ENCODE measurements at places on chromosomes 4 and X.

DNA sequence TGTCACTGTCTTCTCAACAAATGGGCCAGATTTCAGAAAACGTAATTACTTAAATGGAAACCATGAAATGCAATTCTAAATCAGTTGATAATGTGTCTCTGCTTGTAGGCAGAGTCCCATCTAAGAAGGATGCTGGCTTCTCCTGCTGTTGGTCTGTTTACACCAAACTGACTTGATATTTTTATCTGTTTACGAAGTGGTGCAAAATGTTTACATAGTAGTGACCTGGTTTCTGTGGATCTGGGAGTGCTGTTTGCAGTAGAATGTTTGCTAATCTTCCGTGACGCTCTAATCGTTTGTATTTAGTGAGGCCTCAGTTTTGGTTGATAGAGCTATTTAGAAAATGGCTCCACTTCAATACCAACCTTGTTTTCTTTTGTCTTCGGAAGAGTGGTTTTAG is 213.5 kb downstream of the VEGFC start:
- no peak for DNase-seq

GRCh38 chrX:104712515-104712914 is 146.5 kb downstream of the IL1RAPL2 start:
- no peak for DNase-seq

DNA sequence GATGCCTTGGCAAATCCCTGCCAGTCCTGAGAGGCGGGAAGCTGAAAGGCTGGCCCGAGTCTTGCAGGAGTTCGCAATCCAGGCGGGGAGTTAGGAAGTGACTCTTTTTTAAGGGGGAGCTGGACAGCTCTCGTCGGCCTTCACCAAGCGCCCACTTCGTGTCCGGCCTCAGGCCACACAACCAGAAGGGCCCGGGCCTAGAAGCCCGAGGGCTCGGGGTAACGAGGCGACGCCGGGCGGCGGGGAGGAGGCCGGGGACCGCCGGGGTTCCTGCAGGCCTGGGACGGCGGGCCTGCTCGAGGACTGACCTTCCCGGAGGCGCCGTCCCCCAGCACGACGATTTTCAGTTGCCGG is 395 bp downstream of the RAB28 start:
- no peak for DNase-seq

DNA sequence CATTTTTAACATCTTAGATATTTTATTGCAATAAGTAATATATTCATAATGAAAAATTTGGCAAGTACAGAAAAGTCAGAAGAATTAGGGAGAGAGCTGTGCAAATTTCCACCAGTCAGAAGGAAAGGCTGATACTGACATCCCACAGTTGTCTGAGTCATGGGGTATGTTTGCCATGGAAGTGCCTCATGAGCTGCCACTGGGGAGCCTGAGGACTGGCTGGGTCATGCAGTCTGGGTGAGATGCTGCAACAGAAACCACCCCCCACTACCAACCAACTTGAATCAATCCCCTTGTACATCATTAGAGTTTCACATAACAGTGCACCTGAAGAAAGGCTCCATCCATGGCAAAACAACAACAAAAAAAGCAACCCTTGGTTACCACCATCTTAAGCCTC is 45.2 kb upstream of the ENPP6 start:
- no peak for DNase-seq

GRCh38 chrX:626745-627509 is 3.7 kb upstream of the SHOX start:
- no peak for DNase-seq

DNA sequence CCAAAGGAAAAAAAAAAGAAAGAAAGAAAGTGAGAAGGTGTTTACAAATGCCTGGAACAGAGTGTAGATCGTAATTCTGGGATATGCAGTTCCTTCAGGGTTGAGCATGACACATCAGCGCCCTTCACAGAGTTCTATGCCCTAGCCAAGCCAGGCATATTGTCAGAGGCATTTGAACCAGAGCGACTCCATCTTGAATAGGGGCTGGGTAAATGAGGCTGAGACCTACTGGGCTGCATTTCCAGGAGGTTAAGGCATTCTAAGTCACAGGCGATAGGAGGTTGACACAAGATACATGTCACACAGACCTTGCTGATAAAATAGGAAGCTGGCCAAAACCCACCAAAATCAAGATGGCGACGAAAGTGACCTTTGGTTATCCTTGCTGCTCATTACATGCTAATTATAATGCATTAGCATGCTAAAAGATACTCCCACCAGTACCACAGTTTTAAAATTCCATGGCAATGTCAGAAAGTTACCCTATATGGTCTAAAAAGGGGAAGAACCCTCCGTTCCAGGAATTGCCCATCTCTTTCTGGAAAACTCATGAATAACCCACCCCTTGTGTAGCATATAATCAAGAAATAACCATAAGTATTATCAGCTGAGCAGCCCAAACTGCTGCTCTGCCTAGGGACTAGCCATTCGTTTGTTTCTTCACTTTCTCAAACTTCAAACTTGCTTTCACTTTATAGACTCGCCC is 23.5 kb upstream of the LRBA start:
- no peak for DNase-seq

DNA sequence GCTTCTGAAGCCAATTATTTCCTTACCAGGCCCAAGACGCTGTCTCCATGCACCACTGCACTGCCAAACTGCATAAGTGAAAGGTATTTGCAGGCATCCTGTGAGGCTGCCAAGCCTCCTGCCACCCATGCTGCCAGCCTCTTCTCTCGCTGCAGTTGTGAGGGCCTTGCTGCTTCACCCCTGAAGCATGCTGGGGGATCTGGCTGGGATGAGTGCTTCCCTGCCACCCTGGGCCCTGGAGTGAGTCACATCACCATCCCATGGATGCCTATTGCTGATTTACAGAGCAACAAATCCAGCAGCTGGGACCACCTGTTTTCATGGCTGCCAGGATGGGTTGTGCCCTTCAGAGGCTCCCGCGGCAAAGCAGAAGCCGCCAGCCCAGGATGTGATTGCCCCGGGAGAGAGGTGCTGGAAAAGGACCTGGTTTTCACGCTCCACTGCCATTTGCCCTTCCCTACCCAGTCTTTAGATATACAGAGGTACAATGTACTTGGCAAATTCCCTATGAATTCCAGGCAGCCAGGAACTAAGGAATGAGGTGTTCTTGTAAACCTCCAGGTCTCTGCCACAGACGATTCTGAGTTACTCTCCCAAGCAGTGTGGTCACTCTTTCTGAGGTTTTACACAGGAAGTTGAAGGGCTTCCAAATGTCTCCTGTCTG is 41.5 kb upstream of the PTCHD1 start:
- DNase-seq: no peak

DNA sequence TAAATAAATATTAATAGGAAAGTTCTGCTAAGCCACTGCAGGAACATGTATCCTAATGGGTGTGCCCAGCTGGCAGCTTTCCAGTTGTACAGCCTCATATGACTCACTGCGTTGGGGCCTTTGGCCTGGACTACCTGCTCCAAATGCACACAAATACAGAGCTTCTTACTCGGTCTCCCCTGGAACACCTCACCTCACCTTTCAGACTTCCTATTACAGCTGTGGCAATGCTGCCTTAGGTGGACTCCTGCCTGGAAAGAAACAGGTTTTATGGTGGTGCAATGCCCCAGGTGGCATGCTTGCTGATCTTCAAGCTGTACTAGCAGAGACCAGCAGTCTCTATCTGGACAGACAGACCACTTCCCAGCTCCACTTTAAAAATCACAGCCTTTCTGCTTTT is 85.7 kb upstream of the EXOC1L start:
- no peak for DNase-seq

DNA sequence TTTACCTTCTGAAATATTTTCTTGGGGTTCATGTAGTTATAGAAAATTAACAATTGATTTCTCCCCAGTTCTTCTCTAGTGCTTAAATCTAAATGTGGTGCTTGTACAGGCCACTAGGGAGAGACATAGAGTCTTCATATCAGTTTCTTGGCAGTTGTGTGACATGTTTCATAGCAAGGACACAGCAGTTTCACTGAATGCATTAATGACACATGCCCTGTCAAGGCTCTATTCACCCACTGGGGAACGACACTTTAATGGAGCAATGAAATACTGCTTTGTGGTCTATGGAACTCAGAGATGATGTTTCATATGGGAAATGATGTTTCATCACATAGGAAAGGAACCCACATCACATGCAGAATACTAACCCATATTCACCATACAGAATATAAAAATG is 2.8 kb downstream of the VEGFC start:
- no peak for DNase-seq

- DNase-seq: no peak
Observed at GRCh38 chr4:5409972-5410618, 298.3 kb downstream of the EVC2 start.
